ENCODE measurements at places on chromosomes 16 and 17.

DNA sequence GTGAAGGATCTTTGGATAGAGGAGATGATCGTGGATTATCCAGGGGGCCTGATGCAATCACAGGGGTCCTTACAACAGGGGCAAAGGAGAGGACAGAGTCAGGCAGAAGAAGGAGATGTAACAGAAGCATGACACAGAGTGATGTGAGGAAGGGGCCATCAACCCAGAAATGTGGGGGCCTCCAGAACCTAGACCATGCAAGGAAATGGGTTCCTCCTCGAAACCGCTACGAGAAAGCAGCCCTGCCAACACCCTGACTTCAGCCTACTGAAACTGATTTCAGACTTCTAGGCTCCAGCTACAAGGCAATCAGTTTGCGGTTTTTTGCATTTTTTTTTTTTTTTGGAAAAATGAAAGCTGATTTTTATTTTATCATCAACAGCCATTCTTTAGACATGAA is 34.0 kb downstream of the ZFHX3 start:
- DNase-seq: no peak

DNA sequence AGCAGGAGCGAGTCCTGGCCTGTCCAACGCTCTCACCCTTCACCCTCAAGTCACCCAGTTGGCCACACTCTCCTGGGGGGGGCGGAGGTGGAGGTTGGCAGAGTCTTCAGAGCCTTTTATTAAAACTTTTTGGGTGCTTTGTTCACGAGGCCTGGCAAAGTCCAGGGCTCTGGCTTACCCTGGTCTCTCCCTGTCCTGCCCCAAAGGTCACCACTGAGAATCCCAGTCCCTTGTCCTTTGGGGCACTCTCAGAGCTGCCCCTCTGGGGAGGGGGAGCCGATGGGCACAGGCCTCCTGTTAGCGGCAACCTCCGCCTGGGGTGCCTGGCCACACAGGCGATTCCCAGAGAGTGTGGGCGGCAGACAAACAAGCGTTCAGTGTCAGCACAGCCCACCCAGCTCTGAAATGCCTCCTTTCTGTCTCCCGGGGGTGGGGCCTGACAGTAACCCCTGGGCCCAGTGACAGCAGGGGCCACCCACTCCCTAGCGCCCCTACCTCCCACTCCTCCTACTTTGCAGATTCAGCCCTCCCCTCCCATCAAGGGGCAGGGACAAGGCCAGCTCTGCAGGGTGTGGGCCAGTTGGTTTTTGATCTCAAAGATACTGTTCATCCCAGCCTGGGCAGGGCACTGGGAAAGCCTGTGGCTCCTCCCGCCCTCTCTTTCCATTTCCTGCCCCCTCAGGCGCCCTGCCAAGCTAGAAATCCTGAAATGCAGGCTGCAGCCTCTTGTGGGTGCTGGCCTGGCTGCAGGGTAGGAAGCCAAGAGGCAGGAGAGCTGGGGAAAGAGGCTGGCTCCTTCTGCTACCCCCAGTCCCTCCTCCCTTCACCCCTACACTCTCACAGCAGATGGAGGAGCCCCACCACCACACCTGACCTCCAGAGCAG is 36.6 kb upstream of the EMP2 start:
- DNase-seq: no peak

- DNase-seq: no peak
These were observed 382 bp downstream of the PITPNA start for GRCh38 chr17:1562176-1562643.

GRCh38 chr16:6096931-6097670 is 999.5 kb upstream of the EEF2KMT start:
- no peak for DNase-seq

DNA sequence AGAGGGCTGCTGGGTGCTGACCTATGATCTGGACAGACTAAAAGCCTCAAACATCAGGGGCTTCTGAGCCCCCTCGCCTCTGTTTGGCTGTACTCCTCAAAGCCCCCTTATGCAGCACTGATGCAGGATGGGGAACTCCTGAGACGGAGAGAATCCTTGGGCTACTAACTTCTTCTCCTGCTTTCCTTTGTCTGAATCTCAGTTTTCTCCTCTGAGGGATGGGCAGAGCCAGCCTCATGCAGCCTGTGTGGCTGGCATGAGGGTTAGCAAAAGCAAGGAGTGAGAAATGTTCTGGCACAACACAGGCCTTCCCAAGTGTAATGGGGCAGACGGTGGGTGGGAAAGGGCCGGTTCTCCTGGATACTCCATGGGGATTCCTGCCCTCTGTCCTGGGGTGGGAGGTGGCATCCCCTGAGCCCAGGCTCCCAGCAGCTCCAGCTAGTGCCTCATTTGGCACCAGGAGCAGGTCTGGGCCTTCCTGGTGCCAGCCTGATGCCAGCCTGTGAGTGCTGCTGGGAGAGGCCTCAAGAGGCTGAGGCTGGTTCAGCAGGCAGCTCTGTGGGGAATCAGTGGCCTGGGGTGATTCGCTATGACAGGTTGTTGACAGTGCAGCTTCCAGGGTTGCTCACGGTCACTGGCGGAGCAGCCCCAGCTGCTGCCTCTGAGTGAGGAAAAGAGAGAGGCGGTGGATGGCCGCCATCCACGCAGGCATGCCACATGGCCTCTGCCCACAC is 4.0 kb upstream of the BRD7 start:
- DNase-seq: no peak

GRCh38 chr17:44797802-44798201 is 32.3 kb downstream of the GJC1 start:
- DNase-seq: no peak

GRCh38 chr17:77821114-77821513 is 137.4 kb upstream of the TNRC6C start:
- DNase-seq: no peak

DNA sequence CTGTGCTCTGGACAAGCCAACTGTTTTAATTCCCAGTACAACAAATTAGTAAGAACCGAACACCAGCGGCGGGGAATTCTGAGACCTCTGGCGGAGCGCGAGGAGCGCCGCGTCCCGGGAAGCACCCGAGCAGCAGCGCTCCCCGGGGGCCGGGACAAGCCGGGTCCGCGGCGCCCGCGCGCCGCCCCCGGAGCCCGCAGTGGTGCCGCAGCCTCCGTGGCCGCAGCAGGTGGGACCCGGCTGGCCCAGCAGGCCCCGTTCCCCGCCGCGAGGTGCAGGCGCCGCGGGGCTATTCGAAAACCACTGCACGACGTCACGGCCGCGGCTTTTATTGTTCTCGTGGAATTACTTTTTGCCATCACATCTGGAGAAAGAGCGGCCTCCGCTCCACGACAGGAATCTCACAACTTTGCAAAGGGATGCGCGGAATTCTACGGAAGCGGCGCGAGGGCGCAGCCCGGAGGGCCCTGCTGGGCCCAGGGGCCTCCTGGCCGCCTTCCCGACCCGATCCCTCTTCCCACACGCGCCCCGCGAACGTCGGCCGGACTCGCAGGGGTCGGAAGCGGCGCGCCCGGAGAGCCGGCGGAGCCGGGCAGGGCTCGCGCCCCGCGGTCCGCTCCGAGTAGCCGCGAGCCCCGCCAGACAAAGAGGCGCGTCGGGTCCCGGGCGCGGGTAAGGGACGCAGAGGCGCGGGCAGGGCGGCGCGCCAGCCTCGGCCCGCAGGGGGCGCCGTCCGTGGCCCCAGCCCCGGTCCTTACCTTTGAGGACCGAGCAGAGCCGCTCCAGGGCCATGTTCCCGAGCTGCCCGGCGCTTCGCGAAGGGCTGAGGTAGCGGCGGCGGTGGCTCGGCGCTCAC is 696 bp downstream of the NETO2 start:
- peak; percentile 11 for DNase-seq

GRCh38 chr17:51103451-51103850 is 17.2 kb downstream of the SPAG9 start:
- DNase-seq: no peak

- DNase-seq: no peak
These were observed 1.9 kb downstream of the SRSF1 start for GRCh38 chr17:58005031-58005727.

GRCh38 chr17:80695979-80696378 is 151.3 kb downstream of the RPTOR start:
- no peak for DNase-seq

- no peak for DNase-seq
These were observed 77.2 kb upstream of the TBX2 start for GRCh38 chr17:61322325-61323002.

DNA sequence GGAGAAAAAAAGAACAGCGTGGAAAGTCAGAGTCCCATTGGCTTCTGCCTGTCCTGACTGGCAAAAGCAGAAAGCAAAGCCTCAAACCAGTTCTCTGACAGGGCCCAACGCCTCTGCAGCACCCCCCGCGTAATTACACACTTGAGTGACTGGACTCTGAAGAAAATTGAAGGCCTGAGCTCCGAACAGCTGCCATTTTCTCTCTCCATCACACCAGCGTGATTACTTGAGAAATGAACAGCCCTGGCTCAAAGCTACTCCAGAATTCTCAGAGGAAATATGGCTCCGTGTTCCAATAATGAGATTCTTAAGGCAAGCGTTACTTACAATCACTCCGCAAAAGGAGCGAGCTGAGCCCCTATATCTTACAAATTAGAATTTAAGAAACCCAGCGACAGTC is 142.7 kb upstream of the C17orf78 start:
- DNase-seq: no peak
